ENCODE measurements at places on chromosomes 3 and 15. TPM values are rescaled to one million over a fixed set of nuclear protein-coding genes. Genes with fewer than 3 reads are reported as not detected.

DNA sequence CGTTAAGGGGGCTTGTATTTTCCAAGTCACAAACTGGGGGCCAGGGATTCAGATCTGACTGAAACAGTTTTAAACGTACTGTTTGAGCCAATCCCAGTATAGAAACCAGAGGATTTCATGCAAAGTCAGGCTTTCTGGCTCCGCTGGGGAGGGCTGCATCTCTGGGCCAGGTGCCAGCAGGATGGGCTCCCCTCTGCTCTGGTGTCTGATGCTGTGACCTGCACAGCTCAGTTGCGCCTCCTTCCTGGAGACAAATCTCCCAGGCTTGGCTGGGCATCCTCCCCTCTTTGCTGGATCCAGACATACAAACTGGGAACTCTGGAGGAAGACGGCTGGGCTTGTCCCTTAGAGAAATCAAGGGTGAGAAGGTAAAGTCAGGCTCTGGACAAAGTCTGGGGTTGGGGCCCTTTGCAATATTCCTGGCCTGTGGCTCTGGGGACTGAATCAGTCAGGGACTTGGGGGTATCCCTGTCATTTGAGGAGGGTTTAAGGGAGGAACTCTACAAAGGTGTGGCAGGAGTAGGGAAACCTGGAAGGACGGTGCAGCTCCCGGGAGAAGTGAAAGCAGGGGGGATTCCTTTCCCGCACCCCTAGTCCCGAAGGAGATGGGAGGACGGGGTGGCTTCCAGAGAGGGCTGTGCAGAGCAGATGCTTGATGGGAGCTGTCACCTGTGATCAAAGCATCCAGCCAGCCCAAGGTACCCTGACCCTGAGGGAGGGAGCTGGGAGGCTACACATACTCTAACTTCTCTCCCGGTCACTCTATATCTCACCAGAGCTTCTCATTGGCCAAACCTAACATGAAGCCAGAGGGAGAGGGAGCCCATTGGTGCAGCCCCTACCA, 114.8 kb upstream of the ATP2B2 start:
- no peak for DNase-seq

GRCh38 chr3:149487598-149488197, 13.2 kb downstream of the TM4SF4 start:
- DNase-seq: no peak

DNA sequence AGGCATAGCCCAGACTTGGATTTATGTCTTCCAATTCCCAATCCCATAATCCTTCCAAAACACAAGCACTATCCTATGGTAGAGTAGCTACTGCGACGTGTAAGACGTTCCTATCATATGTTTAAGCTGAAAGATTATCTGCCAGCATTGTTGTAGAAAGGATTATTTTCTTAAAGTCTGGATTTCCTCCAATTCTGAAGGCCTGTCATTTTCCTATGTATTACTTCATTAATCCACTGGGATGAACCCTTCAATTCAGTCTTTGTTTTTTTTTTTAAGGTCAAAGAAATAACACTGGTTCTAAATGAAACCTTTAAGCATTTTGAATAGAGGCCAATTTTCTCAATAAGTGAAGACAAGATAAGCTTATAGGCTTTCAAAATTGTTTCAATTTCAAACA, 289.0 kb downstream of the SLC9A9 start:
- DNase-seq: no peak

DNA sequence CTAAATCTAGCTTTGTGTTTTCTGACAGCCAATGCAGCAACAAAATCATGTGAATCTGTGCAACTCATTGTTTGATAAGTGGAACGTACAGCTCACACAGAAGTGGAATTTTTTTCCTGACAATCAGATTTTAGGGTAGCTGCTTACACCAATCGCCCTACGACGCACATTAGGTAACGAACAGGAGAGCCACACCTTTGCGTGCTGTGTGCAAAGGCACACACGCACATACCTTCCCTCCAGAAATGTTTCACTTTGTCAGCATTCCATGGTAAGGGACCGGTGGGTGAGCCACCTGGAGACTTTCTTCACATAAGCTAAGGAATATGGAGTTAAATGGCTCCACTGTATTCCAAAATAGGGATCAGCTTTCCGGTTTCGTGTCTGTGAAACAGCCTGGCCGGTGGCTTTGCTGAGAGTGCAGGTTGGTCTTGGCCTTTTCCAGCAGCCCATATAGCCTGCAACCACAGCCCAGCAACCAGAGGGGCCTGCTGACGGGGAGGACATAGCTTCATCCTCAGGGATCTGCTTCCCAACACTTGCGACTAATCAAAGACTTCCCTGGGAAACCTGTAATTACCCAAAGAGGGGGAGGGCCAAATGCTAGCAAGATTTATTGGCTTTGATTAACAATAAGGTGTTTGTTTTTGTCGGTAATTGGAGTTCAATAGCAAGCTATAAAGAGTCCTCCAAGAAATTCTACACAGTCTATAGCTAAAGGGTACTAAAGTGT, 145.3 kb downstream of the ADAMTS17 start:
- no peak for DNase-seq

Gene PRTG
- total RNA-seq: not detected

Data from activated naive CD8-positive, alpha-beta T cell treated with anti-CD3 and anti-CD28 coated beads, Interleukin-2, amount 10 ng/mL, durations not matched to agents 7 days and 5 days (primary cell).